ENCODE measurements at places on chromosomes 5 and 9.

DNA sequence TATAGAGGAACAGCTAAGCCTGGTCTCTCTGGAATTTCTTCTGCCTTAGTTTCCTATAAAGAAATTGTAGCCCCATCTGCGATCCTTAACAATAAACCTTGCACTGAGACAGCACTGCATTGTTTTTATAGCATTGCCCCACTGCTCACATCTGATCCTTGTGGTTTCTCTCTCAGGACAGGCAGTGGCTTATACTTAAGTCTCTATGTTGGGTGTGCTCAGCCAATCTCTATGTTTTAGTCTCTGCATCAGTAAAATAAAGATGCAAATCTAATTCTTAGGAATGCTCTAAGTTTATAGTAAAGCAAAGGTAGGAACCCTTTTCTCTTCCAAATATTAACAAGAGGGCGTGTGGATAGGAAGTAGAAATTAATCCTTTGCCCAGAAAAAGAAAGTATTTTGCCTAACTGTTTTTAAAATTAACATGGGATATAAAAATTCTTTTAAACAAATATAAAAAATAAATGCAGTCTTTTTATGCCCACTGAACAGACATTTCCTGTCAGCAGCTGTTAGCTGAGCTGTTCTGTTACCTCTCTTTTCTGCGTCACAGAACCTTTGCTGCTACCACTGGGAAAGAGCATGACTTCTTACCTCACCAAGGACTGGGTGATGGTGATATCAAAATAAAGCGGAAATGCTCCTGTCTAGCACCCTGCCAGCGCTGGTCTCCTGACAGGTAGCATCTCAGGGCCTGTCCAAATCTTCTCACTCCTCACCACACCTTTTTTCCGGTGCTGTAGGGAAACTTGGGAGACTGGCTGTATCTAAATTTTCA lies 29.5 kb downstream of the MRPS27 start:
- no peak for DNase-seq

- no peak for DNase-seq
These were observed 42.8 kb downstream of the RAPGEF1 start for GRCh38 chr9:131697097-131697496.

DNA sequence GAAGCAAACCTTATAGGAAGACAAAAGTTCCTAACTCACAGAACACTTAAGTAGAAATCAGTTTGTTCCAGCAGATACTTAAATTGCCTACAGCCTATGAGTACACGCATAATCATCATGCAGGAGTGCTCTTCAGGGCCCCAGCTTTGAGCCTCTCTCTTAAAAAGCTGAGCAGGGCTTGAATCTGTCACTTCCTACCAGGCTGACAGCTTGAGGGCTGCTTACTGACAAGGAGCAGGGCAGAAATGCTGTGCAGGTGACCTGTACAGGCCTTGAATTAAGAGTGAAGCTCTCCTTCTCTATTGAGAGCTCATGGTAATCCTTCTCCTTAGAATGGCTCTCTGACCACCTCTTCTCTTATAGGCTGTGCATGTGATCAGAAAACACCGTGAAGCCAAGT lies 66.5 kb upstream of the MAST4 start:
- DNase-seq = no peak

DNA sequence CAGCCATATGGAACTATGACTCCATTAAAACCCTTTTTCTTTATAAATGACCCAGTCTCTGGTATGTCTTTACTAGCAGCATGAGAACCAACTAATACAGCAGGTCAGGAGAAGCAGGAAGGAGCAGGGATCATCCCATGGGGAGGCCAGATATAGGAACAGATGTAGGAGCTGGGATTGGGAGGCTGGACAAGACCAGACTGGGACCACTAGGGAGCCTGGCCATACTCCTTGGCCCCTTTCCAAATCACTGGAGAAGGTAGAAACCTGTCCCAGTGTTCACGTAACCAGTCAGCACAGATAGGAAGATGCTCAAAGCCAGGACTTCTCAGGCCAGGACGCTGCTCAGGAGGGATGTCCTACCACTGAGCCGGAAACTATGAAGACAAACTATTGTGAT lies 95.5 kb downstream of the LMX1B start:
- no peak for DNase-seq

DNA sequence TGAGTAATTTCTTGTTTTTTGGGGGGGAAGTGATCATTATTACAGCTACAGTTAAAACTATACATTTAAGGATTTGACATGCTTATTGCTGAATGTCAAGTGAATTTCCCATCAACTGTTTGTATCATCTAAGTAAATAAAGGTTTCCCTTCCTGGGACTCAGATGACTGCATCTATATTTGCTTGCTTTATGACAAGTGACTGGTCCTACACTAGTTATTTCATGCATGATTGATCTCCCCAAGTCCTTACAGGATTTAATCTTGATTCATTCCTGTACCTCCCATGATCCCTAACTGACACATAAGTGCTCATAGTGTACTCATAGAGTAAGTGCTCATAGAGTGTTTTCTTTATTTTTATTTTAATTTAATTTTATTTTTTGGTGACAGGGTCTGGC lies 2.8 kb downstream of the TXNDC8 start:
- no peak for DNase-seq

- no peak for DNase-seq
These were observed 114.4 kb downstream of the ZNF608 start for GRCh38 chr5:124631874-124632550.

DNA sequence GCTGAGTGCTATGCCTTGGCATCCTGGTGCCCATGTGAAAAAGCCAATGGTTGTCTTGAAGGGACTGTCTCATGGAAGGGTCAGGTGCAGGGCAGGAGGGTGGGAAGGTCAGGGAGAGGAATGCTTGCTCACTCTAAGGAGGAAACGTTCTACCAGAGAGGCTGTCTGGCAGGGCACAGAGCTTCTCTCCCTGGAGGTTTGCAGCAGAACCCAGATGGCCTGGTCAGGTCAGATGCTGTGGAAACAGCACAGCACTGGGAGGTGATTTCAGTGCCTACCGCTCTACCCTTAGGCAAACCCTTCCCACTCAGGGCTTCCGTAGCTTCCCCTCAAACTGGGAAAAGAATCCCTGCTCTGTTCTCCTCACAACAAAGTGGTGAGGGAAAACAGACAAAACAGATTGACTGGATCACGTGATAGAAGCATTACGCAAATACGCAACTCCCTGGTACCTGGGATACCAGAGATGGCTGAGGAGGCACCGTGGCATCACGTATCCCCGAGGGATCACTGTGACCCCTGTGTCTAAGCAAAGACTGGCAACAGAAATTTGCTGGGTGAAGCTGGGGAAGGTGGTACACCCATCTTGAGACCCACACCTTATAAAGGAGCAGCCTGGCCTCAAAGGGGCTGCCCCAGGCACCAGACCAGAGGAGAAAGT lies 3.9 kb upstream of the MGAT1 start:
- DNase-seq = no peak

GRCh38 chr5:175714479-175715085 lies 56.7 kb downstream of the HRH2 start:
- no peak for DNase-seq

GRCh38 chr9:81686614-81687520 lies 2.5 kb downstream of the TLE1 start:
- no peak for DNase-seq

DNA sequence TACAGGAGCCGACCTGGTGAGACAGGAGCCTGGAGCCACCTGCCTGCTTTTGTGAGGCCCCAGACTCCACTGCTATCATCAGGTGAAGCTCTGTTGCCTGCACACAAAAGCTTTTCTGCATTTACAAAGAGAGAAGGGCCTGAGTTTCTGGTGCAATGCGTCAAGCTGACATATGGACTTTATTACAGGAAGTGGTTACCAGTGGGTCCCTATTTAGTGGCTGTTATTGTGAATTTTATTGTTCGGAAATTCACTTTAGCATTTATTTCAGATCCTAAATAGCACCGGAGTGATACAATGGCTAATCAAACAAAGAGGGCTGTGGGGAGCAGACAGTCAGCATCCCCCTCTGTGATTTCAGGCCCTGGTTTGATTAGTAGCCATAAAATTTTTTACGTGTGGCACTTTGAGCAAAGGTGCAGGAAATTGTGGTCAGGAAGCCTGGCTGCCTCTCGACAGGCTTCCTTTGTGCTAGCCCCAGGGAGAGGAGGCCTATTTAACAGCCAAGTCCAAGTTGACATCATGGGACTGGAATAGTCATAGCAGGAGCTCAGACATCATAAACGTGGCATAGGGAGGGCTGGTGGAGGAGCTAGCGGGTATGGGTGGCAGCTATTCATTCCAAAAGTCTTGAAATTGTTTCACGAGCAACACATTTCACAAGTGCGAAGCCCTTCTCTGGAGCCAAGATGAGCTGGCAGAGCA lies 8.4 kb downstream of the TGFBI start:
- peak; percentile 5 for DNase-seq

Data from stimulated activated CD8-positive, alpha-beta memory T cell treated with anti-CD3 and anti-CD28 coated beads, Interleukin-15, amount 100 ng/mL, for 24 hours (primary cell).